ENCODE measurements at places on chromosomes 13 and 19.

- H3K27ac ChIP-seq, result peak overlapping the region; percentile 54
- peaks cover 19% of the 10 kb centered on the region for H3K4me1 ChIP-seq
- no peaks in the 10 kb centered on the region for H3K27me3 ChIP-seq
- no peak for DNase-seq
- H3K36me3 ChIP-seq, result no peaks in the 10 kb centered on the region
Observed at GRCh38 chr19:49589502-49589905, 1.5 kb upstream of the PRR12 start.

DNA sequence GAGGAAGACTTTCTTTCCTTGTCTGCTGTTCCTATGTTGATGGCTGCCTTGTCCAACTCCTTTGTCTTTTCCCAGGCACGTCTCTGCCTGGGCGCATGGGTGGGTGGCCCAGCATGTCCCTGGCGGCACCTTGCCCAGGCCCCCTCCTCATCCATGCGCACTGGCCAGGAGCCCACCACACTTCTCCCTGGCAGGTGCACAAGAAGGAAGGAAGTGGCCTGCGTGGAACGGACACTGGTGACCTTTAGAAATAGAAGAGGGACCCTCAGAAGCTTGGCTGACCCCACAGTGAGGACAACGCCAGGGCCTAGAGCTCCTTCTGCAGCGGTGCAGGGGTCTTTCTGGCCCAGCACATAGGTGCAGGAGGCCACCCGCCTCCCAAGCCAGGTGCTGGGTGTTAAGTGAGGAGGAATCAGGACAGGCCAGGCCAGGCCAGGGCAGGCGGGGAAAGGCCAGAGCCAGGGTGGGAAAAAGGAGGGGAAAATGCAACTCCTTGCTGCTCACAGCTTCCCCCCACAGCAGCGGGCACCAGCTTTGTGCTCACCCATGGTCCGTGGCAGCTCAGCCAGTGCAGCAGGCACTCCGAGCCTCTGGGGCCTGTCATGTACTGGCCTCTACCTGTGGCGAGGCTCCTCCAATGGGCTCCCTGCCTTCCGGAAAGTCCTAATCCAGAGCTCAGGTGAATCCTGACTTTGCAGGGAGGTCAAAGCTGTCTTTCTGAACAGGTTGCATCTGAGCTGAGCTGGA, 104.0 kb downstream of the SOX1 start:
- H3K4me3 ChIP-seq, result no peak overlapping the region
- no peaks in the 10 kb centered on the region for H3K36me3 ChIP-seq
- H3K4me1 ChIP-seq, result no peaks in the 10 kb centered on the region
- H3K27ac ChIP-seq, result no peak overlapping the region
- H3K27me3 ChIP-seq, result peaks cover 6% of the 10 kb centered on the region

DNA sequence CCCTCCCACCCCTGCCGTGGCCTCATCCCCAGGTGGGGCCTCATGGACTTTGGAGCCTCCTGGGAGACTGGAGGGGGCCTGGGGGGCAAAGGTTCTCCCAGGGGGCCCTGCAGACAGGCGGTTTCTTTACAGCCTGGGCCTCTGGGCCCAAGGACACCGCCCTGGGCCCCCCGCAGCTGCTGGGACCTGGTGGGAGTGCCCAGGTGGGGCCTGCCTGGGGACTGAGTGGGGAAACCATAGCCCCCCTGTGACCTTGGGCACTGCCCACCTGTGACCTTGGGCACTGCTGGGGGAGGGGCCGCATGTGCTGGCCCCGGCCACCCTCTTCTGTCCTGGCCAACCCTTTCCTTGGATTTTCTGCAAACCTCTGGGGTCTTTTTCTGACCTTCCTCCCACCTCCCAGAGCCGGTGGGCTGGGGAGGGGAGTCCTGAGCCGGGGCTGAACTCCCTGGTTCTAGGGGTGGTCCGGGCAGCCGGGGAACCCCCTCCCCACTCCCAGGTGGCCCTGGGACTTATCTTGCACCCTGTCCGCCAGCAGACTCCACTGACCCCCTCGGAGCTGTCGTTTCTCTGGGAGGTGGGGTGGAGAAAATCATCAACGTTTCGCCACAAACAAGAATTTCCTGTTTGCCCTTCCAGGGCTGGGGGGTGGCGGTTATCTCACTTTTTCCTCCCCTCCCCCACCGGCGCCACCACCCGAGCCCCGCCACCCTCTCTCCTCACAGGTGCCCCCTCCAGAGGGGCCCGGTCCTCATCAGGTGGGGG, 27.0 kb downstream of the ARID3A start:
- peak; percentile 98 for DNase-seq
- H3K36me3 ChIP-seq, result no peaks in the 10 kb centered on the region
- H3K4me3 ChIP-seq, result no peak overlapping the region
- no peaks in the 10 kb centered on the region for H3K27me3 ChIP-seq
- peaks cover 87% of the 10 kb centered on the region for H3K4me1 ChIP-seq
- H3K27ac ChIP-seq, result peak overlapping the region; percentile 2

GRCh38 chr19:53971673-53972072, 8.9 kb downstream of the CACNG8 start:
- no peak overlapping the region for H3K4me3 ChIP-seq
- no peaks in the 10 kb centered on the region for H3K4me1 ChIP-seq
- no peak overlapping the region for H3K27ac ChIP-seq
- H3K27me3 ChIP-seq, result no peaks in the 10 kb centered on the region

All from small intestine (tissue), 16 donors.